ENCODE measurements at places on chromosomes 6 and 20.

DNA sequence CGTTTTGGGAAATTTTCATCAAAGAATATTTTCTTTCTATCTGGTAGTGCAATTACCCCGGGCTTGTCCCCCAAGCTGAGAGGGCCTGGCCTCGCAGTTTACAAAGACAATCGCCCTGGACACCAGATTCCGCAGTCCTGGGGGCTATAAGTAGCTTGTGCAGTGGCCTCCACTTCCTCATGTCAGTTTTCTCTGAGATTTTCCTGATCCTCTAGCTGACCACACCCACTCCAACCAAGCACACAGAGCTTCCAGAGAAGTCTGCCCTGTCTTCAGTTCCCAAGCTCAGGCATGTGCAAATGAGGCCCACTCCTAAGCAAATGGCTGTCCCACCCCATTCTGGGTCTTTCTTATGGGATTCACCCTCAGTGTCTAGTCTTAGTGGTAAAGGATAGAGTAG, 245.3 kb downstream of the MAFB start:
- no peak for DNase-seq

DNA sequence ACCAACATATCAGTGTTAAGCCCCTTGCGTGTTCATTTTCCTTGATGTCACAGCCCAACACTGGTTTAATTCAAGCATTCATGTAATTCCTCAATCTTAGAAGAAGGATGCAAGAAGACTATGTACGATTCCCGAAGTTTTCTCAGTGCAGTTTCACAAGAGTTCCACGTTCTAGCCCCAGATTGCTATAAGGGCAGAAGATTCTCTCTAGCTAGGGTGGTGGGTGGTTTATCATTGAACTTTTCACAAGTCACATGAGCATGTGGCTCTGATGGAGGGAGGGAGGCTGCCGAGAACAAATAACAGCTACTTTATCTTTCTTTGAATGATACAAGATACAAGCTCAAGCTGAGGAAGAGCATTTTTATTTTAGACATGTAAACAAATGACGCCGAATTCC, 71.9 kb upstream of the NHSL1 start:
- no peak for DNase-seq

GRCh38 chr6:127216810-127217789, 49.6 kb upstream of the RNF146 start:
- no peak for DNase-seq

DNA sequence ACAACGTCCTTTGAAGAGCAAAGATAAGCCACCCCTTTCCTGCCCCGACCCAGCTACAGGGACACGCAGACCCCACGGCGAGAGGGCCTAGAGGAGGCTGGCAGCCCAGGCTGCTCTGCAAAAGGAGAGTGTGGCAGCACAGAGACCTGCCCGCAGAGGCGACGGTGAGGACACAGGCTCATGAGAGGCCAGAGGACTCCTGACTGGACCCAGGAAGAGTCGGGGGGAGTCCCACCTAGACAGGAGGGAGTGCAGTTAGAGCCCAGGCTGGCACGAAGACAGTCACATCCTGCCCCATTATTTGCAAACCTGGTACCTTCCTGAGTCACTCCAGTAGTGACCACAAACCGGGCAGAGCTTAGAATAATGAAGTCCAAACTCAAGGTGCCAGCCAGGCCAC, 227.7 kb upstream of the CDH4 start:
- DNase-seq: no peak

GRCh38 chr6:90284236-90285041, 12.2 kb downstream of the BACH2 start:
- DNase-seq: peak; percentile 53

- DNase-seq: no peak
These were observed 220.7 kb downstream of the ARHGAP18 start for GRCh38 chr6:129489215-129489765.

- DNase-seq: no peak
These were observed 82.1 kb upstream of the SIRPA start for GRCh38 chr20:1813101-1813529.

DNA sequence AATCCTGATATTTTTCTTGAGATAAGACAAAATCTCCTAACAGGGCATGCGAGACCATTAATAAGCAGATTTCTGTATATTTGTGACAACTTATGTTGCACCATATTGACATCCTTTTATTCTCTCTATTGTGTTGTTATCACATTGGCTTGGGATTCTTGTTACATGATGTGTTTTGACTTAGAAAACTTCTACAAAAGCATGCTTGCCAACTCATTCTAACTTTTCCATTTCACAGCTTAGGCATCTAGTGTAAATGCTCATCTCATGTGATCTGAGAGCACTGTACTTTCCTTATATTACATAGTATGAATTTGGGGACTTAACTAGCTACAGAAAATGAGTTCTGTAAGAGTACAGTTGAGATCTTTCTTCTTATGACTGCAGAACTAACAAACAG, 1040.7 kb upstream of the ADGRB3 start:
- no peak for DNase-seq

- DNase-seq: no peak
These were observed 3.4 kb upstream of the KCNG1 start for GRCh38 chr20:51026269-51026668.

DNA sequence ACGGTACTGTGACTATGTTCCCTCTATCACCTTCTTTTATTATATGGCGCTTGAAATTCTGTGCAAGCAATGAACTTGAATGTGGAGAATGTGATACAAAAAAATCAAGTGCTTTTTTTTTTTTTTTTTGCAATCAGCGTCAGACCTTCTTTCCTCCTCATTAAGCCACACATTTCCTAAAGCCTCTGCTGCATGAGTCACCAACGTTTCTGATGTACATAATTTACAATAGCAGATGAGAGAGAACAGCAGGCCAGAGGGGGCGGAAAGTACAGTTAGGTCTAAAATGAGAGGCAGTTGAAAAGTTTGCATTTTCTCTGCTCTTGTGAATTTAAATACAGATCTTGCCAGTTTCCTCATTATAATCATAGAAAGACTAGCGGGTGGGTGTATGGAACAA, 114.6 kb upstream of the RIPOR2 start:
- DNase-seq: no peak

DNA sequence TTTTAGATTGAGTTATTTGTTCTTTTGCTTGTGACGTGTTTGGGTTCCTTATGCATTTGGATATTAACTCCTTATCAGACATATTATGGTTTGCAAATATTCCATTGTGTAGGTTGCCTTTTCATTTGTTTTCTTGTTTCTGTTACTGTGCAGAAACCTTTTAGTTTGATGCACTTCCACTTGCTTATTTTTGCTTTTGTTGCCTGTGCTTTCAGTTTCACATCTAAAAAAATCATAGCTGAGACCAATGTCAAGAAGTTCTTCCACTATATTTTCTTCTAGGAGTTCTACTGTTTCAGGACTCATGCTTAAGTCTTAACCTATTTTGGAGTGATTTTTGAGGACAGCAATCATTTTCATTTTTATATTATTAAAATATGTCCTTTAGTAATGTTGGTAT, 113.5 kb downstream of the EPM2A start:
- DNase-seq: no peak

DNA sequence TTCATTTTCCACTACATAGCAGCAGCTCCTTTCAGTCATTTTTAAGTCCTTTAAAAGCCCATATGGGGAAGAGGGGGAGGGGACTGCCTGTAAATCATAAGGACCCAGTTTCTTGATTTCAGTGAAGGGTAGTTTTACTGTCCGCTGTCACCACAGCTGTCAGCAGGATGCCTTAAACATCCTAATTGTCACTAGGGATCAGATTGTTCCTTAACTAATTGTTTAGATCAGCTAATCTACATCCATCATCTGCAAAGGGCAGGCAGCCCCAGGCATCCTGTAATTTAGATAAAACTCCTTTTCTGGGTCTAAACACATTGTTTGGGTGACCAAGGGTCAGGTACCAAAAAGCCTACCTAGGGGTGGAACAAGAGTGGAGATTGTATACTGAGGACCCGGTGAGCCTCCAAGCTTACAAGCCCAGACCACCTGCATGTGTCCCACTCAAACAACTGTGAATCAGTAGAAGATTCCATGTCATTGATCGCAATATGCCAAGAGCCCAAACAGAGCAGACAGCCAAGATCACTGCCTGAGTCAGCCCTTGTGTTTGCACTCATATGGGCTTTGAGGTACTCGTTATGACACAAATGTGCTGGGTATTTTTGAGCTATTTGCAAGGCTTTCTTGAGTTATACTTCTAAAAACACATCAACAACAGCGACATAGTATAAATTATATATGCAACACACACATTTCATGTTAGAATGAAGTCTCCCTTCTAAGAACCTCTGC, 198.7 kb upstream of the CEP162 start:
- DNase-seq: no peak

DNA sequence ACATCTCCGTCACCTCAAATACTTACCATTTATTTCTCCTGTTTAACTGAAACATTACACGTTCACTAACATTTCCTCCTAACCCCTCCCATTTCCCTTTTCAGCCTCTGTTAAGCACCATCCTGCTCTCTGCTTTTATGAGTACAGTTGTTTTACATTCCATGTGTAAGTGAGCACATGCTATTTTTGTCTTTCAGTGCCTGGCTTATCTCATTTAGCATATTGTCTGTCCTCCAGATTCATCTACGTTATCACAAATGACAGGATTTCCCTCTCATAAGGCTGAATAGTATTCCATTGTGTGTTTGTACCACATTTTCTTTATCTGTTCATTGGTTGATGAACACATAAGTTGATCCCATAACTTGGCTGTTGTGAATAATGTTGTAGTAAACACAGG, 22.7 kb downstream of the TAF11 start:
- no peak for DNase-seq

GRCh38 chr6:106658469-106658868, 29.1 kb downstream of the QRSL1 start:
- DNase-seq: no peak
